ENCODE measurements at places on chromosomes 6 and 20.

- no peak for DNase-seq
Measured at GRCh38 chr20:17634661-17635331, 47.2 kb downstream of the RRBP1 start.

DNA sequence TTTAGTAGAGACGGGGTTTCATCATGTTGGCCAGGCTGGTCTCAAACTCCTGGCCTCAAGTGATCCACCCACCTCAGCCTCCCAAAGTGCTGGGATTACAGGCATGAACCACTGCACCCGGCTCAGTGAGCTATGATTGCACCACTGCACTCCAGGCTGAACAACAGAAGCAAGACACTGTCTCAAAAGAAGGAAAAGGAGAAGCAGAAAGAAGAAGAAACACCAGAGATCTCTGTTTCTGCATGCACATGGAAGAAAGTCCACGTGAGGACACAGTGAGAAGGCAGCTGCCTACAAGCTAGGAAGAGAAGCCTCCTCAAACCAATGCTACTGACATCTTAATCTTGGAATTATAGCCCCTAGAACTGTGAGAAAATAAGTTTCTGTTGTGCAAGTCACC is 16.0 kb downstream of the ECT2L start:
- no peak for DNase-seq

DNA sequence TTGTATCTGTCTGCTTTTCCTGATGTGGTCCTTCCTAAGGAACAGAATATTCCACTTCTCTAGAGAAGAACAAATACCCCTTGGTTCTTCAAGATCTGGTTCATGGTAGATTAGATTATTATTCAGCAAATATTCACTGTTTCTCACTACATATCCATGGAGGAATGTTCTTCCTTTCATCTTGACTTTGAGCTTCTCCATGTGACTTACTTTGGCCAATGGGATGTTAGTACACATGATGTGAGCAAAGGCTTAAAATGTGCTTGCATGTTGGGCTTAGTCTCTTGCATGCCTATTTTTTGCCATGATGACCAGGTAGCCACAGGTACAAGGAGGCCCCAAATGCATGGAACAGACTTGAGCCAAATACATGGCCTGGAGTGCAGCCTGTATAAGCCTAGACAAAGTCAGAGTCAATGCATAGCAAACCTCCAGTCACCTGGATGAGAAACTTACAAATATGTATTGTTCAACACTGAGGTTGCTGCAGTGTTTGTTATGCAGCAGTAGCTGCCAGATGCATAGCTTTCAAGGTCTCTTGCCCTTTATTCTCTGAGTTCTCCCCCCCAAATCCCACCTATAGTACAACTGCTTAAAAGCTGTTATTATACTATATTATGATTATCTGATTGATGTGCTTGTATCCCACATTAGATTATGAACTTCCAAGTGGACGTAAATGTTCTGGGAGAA is 50.0 kb upstream of the CHD6 start:
- DNase-seq: no peak

DNA sequence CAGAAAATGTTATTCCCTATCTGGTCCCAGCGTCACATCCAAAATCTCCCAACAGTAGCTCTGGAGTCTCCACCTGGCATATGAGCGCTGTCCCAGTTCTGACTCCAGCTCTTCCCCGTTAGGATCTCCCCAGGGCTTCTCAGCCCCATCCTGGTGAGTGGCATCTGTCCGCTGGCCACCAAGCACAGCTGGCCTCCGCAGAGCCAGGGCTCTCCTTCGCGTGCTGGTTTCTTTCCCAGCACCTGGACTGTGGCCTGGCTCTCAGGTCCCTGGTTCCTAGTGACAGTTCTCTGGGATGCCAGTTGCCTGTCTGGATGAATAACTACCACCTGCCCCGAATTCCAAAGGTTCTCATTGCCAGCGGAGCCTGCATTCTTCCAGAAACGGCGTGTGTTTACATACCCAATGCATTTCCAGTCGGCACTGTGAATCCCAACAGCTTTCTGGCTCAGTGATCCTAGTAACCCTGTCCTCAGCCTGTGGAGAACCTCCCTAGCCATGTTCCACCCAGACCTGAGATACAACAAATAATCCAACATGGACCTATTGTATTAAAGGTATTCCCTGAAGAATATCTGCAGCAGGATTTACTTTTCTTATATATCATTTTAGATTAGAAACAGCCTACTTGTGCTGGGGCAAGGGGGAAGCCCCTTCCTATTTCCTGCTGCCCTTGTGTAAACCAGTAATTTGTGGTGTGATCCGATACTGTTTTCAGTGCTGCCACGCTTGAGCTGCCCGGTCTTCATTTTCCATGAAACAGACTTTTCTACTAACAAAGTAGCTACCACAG is 69.9 kb upstream of the PDE10A start:
- no peak for DNase-seq

- no peak for DNase-seq
Measured at GRCh38 chr20:37379967-37380828, 34.3 kb downstream of the SRC start.

DNA sequence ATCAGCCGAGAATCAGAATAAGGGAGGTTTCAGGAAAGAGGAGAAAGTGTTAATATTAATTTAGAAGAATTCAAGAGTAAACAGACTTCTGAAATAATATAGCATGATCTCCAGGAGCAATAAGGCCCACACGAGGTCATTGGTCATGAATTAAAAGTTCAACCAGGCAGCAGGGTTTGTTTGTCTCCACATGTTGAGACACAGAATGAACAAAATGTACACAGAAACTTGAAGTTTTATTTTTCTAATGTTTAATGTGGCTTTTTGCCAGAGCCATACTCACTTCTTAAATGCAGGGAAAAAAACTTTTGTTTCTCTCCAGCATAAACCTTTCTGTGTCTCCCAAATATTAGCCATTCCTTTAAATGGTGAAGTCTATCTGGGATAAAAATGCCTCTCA is 504.5 kb downstream of the HDGFL1 start:
- no peak for DNase-seq

- no peak for DNase-seq
Measured at GRCh38 chr6:34934516-34934915, 45.5 kb downstream of the ANKS1A start.

DNA sequence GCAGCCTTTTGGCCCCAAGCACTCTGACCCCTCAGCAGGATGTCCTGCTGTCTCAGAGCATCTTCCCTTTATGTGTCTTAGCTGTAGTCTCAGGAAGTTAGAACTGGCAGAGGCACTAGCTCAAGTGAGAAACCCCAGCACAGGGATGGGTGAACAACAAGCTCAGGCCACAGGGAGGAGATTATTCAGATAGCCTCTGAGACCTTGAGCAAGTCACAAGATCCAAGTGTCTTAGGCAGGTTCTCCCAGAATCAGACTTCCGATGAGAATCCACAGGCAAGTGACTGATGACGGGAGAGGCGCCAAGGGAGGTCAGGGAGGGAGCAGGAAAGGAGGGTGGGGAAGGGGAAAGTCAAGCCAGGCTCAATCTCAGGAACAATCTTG is 13.0 kb upstream of the SYNDIG1 start:
- no peak for DNase-seq

- no peak for DNase-seq
Measured at GRCh38 chr6:35786810-35787209, 6.0 kb downstream of the CLPSL1 start.

GRCh38 chr6:157606516-157606915 is 216.5 kb upstream of the SNX9 start:
- DNase-seq: no peak

GRCh38 chr6:169225131-169225576 is 28.5 kb downstream of the THBS2 start:
- DNase-seq: no peak

- no peak for DNase-seq
Measured at GRCh38 chr6:45438849-45439406, 61.2 kb upstream of the SUPT3H start.

DNA sequence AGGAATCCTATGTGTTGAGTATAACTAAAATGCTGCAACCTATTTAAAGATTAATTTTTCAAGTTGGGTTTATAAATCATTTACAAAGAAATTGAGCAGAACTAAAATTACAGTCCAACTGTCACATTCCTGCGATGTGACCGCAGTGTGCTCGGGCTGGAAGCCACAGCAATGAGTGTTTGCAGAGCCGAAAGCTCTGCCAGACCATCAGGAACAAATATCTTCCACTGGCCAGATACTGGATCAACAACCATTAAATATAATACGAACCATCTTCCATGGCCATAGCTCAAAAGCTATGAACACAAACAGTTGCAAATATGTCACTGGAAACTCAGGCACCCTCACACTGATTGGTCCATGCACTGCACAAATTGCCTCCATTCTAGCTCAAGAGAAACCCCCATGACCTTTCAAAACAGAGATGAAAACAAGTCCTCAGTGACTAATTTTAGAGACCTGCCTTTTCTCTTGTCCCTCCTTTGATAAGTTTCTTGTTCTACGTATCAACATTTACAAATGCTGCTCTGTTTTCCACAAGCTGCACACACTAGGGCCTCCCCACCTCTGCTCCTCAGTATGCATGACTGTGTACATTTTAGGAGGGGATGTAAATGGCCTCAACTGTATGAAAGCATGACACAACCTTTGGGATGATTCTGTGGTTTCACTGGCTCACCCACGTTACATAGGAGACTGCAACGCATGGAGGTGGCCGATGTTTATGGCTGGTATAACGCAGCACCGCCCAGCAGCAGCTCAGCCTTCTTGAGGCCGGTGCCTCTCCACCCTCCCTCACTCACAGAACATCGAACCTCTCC is 171.7 kb downstream of the WDR27 start:
- DNase-seq: no peak

DNA sequence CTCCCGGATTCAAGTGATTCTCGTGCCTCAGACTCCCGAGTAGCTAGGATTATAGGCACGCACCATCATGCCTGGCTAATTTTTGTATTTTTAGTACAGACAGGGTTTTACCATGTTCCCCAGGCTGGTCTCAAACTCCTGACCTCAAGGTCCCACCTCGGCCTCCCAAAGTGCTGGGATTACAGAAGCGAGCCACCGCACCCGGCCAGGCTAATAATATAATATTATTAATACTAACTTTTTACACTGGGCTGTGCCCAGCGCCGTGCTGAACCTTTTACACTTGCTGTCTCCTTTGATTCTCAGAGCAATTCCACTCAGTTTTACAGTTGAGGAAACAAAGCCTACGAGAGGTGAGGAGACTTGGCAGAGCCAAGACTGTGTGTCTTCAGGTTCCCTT is 2.3 kb upstream of the TGM3 start:
- no peak for DNase-seq

DNA sequence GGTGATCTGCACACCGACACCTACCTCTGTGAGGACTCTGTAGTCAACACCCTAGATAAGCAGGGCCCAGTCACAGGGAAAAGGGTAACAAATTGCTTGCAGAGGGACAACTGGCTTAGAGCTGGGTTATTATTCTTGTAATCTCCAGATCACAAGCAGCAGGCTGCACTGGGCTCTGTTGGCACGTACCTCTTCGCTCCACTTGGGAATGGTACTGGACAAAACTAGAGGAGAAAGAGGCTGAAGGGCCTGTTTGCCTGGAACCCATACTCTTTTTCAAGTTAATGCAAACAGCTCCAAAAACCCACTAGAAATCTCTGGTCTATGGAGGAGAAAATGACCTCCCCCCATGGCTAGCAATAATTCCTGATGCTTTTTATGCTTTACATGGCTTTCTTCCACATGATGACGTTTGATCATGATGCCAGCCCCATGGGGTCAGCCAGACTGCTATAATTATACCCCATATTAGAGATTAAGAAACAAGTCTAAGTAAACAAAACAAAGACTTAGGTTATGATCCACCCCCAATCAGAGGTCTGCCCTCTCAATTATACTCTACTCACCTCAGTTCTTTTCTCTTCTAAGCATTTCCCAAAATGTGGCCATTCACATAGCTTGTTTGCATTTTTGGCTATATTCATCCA is 190.0 kb downstream of the UNC5CL start:
- DNase-seq: no peak

DNA sequence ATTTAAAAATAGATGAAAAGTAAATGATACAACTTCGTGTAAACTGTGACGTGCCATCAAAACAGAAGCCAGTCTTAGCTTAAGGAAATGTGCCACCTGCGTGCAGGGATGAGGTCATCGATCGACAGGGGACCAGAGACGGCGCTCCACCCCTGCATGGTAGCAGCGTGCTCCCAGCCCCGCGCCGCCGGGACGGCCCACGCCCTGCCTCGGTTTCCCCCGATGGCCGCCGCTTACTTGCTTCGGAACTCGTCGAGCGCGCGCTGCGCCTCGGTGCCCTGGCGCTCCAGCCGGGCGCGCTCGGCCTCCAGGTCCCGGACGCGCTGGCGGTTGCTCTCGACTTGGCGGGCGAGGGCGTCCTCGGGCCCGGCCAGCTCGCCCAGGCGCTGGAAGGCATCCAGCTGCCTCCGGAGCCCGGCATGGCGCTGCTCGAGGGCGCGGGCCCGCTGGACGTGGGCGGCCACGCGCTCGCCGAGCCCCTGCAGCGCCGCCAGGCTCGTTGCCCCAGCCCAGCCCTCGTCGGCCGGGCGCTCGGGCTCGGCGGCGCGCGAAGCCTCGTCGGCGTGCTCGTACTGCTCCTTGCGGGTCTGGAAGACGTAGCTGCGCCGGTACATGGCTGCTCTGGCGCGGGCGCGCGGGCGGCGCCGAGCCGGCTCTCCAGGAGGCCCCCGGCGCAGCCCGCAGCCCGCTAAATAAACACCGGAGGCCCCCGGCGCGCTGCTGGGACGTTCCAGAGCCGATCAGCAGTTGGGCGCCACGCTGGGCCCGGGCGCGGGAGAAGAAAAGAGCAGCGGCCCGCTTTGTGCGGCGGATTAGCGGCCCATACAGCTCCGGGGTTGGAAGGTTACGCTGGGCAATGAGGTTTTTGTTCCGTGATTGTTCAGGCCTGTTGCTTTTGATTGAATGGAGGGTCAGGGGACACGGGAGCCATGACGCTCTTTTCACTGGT is at the start of gene BFSP1:
BFSP1 (minus strand) TSS at position 664 of the 949 bp plus-strand sequence; CDS start at position 614, 50 bp downstream.
- peak; percentile 36 for DNase-seq

- peak; percentile 14 for DNase-seq
Measured at GRCh38 chr6:166903027-166903426, 53.3 kb downstream of the RNASET2 start.

GRCh38 chr6:160919723-160920440 is 71.7 kb upstream of the MAP3K4 start:
- no peak for DNase-seq

DNA sequence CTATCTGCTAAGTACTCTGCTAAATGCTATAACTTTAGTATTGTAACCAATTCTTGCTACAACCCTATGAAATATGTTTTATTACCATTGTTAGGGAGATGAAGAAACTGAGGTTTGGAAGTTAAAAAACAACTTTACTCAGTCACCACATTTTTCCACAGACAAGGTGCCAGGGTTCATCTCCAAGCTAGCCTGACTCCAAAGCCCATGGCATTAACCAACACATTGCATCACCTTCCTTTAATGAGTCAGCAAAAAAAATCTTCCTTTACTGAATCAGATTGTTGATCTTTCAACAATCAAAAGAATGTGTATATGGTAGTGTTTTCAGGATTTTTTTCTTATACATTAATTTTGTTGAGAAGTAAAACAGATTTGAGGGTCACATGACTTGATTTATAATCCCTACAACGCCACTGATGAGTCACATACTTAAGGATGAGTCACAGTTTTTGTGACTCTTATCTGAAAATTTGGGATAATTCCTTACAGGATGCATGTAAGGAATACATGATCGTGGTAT is 41.5 kb downstream of the MAN1A1 start:
- DNase-seq: no peak

GRCh38 chr20:16556301-16556700 is 16.9 kb downstream of the KIF16B start:
- no peak for DNase-seq

GRCh38 chr6:133358574-133359150 is 117.5 kb downstream of the EYA4 start:
- DNase-seq: no peak

- DNase-seq: no peak
Measured at GRCh38 chr20:45340951-45341350, 7.3 kb downstream of the SDC4 start.

GRCh38 chr20:45863543-45864470 is 6.4 kb downstream of the ZSWIM3 start:
- DNase-seq: no peak

All from GM10248 (cell line).